NCI-H460 (cell line): ENCODE measurements at places on chromosomes 5 and 9.

GRCh38 chr5:1140171-1140817 is 28.4 kb upstream of the SLC12A7 start:
- DNase-seq: peak; percentile 58

GRCh38 chr9:130379649-130379970 is 65.2 kb upstream of the ASS1 start:
- DNase-seq: no peak

- no peak for DNase-seq
Measured at GRCh38 chr5:54148858-54149257, 161.5 kb downstream of the ARL15 start.

DNA sequence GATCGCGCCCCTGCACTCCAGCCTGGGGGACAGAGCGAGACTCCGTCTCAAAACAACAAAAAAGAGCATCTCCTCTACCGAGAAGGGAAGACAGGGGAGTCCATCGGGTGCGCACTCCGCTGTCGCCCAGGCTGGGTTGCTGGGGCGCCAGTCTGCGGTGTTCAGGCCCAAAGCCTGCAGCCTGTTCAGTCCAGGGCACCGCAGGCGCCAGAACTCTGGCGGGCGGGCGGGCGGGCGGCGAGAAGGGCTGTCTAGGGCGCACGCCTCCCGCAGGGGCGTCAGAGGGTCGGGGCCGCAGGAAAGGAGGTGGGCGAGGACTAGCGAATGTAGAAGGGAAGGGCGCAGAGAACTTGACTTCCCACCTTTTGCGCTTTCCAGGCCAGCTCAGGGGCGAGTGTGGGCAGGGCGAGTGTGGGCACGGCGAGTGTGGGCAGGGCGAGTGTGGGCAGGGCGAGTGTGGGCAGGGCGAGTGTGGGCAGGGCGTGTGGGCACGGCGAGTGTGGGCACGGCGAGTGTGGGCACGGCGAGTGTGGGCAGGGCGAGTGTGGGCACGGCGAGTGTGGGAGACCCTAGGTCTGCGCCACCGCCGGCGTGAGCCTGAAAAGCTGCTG is 10.5 kb downstream of the PROP1 start:
- DNase-seq: no peak

DNA sequence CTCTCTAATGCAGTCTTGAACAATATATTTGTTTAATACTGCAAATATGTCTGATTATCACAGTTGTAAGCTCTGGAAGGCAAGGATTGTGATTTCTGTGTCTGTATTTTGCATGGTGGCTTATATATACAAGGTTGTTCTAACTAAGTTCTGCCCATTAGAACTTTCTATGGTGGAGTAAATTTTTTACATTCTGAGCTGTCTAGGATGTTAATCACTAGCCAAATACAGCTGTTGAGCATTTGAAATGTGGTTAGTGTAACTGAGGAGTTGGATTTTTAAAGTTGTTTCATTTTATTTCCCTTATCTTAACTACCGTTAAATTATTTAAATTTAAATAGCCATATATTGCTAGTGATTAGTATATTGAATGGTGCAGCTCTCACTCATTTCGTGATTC is 64.3 kb upstream of the DMRTA1 start:
- DNase-seq: no peak

- DNase-seq: no peak
Measured at GRCh38 chr5:14726066-14726838, 61.7 kb downstream of the OTULIN start.

- DNase-seq: no peak
Measured at GRCh38 chr5:58024151-58024550, 435.7 kb downstream of the PLK2 start.

DNA sequence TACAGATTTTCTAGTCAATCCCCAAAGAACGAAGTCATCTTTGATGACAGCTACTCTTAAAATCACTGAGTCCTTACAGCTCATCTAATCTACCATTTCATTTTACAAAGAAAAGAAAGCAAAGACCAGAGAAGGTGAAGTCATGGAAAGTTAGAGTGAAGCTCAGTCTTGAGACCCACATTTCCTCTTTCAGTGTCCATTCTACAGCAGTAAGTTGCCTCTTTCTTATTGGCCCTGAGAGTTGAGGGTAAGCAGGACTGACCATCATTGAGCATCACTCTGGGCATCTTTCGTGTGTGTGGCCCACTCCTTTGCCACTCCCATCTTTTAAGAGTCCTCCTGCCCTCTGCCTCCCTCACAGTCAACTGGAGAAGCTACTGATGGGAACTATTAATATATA is 251.8 kb upstream of the NR4A3 start:
- DNase-seq: no peak

DNA sequence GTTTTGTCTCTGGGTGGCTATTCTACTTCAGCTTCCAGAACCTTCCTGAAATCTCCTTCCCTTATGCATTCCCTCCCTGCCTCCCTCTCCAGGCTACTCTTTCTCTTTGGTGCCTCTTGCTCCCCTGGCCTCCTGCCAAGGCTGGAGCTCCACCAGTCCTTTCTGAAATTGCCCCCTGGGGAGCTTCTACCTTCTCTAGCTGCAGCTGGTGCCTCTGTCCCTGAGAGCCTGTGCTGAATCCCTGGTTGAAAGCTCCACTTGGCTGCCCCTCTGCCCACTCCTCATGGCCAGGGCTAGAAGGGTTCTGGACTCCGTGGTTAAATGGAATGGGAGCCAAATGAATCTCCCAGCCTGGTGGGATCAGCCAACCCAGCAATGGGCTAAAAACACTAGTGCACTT is 80.1 kb downstream of the COL15A1 start:
- no peak for DNase-seq
